ENCODE measurements at places on chromosomes 4 and X. TPM values are rescaled to one million over a fixed set of nuclear protein-coding genes. Genes with fewer than 3 reads are reported as not detected.

The LRAT gene
- under 0.01 TPM for total RNA-seq

The NAA11 gene
- not detected for total RNA-seq

The LDOC1 gene
- total RNA-seq: 4.6 TPM

The OPN1MW3 gene
- not detected for total RNA-seq

The EPGN gene
- 4.8 TPM for total RNA-seq

The SOWAHD gene
- total RNA-seq: 0.43 TPM
